ENCODE measurements at places on chromosomes 6 and 20. TPM values are rescaled to one million over a fixed set of nuclear protein-coding genes. Genes with fewer than 3 reads are reported as not detected.

Gene SGK1
- total RNA-seq = 23.9 TPM

Gene GPR31
- total RNA-seq = not detected

Gene IPCEF1
- total RNA-seq = 0.47 TPM

Gene EDN1
- total RNA-seq = 4.1 TPM

Gene SAMD10
- 6.5 TPM for total RNA-seq

Gene HLA-DQB1
- total RNA-seq = 0.23 TPM

Gene SLC4A11
- 11.7 TPM for total RNA-seq

Gene RSPO3
- total RNA-seq = 0.24 TPM

Gene MAS1
- 0.45 TPM for total RNA-seq

Gene ADAM33
- 1.2 TPM for total RNA-seq

Gene RAD21L1
- total RNA-seq = not detected

Gene THBD
- total RNA-seq = 0.04 TPM

Gene ZC2HC1B
- total RNA-seq = not detected

Gene TSBP1
- 0.23 TPM for total RNA-seq

Gene SGK2
- total RNA-seq = 0.62 TPM

Measured in motor neuron (in vitro differentiated cells).